NCI-H187 treated with DMSO at 0.1 percent for 48 hours (cell line): ENCODE measurements at places on chromosomes 2 and 18.

DNA sequence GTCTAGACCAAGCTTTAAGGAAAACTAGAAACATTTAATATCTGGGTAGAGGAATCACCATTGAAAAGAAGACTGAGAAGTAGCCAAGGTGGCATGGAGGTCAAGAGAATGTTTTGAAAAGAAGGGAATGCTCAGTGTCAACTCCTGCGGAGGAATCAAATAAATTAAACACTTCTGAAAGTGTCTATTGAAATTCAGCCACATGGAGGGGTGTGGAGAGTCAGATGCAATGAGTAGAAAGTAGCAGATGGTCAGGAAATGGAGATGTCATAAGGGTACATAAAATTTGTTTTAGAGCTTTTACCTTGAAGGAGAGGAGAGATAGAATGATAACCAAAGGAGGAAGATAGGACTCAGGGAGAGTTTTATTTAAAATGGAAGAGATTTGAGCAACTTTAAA is 35.1 kb downstream of the NLRC4 start:
- DNase-seq = no peak

- DNase-seq = no peak
These were observed 238.5 kb upstream of the ERBB4 start for GRCh38 chr2:212777020-212777491.

DNA sequence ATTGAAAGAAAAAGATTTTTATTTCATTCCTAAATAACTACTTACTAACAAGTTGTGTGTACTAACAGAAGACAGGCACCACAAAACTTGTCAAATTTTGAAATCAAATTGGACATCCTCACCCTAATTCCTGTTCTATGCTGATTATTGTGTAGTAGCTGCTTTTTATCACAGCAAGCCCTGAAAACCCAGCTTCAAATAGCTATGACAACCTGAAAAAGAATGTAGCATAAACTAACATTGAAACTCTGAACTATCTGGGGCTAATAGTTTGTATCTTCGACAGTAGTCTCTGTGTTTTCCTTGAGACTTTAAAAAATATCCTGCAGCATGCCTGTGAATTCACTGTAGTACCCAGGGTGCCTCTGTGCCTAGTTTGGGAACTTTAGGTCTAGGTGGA is 122.6 kb downstream of the WDPCP start:
- no peak for DNase-seq

DNA sequence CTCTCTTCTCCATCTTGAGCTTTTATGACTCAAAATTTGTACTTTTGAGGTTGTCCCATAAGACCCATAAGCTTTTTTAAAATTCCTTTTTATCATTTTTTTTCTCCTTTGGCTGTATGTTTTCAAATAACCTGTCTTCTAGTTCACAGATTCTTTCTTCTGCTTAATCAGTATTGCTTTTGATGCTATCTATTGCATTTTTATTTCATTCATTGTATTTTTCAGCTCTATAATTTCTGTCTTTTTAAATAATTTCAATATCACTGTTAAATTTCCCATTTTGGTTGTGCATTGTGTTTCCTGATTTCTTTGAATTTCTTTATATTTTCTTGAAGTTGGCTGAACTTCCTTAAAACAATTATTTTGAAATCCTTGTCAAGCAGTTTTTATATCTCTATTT is 4.8 kb upstream of the XDH start:
- DNase-seq = no peak

DNA sequence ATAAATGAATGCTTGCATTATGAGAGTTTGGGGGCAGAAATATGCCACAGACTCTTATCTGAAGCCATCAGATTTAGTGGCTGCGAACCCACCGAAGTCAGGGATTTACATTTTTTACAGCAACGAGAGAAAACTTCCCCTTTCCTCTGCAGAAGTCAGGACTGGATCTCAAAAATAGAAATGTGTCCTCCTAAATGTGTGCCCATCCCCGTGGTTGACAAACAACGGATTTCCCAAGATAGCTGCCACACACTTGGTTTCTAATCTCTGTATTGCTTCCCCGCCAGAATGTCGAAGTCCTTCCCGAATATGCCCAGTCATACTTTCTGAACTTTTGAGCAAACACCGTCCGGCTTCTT is 879 bp upstream of the ADAM23 start:
- DNase-seq = no peak
